ENCODE measurements at places on chromosomes 1 and 21.

DNA sequence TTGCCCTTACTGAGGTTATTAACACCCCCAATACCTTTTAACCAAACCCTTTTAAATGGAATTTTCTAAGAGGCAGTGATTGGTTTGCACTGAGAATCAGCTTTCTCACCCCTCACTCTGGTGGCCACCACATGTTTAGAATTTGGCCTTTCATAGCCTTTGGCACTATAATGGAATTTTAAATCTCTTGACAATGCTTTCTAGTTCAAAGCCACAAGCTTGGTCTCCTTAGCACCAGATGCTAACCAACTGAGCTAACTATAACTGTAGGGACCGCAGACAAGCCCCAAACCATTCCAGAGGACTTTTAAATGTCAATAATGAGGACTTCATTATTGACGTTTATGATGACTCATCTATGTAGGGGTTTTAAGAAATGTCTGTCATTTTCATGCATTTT is 238.7 kb upstream of the SNX7 start:
- DNase-seq: no peak

DNA sequence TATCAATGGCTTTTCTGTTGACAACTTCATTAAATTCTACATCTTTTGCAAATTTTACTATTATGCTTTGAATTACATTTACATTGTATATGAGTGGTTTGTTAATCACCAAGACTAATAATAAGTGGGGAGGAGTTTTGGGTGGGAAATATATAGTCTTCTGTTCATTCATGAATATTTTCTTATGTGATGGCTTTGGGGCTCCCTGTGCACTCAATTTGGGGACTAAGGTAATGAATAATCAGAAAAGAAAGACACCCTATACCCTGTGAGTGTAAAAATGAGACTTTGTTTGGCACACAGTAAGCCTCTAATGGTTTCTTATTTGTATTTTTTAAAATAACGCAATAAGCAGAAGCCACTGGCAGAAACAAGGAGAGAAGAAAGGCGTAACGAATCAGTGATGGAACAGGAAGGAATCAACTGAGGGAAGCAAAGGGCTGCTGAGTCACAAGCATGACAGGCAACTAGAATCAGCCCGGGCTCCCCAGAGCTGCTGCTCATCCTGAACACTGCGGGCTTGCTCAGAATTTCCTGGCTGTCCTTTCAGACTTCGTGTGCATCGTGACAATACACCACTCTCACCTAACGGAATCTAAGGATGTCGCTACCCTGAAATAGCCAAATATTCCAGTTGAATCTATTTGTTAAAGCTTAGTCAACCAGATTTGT is 20.8 kb upstream of the RGS2 start:
- no peak for DNase-seq

DNA sequence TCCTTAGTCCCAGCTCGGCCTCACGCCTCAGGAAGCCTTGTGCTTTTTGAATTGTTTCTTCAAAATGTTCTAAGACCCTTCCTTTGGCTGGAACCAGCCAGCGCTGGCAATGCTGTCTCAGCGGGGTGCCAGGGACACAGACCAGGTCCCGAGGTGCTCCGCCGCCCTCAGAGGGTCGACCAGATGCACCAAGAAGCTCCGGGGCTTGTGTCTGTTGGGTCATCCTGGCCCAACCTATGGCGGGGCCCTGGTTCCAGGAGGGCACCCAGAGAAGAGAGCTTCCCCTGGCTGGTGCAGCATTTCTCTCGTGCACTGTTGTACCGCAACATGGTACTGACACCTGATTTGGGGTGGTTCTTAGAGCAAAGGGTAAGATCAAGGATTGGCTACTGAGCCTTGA is 40.1 kb upstream of the BECN2 start:
- DNase-seq: no peak

DNA sequence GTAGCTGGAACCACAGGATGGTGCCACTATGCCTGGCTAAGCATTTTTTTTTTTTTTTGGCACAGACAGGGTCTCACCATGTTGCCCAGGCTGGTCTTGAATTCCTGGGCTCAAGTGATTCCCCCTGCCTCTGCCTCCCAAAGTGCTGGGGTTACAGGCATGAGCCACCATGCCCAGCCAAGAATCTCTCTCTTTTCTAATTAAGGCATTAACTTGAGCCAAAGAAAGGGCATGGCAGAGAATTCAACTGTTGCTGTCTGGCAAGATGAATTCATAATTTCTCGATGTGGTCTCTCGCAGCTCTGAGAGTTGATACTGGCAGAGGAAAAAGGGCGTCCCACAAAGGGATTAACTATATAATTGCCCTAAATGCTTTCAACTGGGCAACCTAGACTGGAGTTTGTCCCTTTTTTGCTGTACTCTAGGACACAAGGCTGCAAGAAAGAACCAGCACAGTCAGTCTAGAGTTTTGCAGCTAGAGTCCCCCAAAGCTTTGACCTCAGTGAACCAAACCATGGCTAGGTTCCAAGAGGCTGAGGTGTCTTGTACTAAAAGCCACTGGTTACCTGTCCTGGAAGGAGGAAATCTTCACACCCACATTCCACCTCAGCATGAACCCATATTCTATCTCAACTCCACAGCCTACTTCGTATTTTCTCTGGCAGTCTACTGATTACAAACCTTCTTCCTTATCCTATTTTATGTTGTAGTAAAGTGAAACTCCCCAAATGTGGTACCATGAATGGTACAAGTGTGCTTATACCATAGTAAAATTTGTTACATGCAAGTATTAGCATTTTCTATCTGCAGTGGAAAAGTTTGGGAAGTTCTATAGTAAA is 51.2 kb downstream of the OPTC start:
- no peak for DNase-seq

DNA sequence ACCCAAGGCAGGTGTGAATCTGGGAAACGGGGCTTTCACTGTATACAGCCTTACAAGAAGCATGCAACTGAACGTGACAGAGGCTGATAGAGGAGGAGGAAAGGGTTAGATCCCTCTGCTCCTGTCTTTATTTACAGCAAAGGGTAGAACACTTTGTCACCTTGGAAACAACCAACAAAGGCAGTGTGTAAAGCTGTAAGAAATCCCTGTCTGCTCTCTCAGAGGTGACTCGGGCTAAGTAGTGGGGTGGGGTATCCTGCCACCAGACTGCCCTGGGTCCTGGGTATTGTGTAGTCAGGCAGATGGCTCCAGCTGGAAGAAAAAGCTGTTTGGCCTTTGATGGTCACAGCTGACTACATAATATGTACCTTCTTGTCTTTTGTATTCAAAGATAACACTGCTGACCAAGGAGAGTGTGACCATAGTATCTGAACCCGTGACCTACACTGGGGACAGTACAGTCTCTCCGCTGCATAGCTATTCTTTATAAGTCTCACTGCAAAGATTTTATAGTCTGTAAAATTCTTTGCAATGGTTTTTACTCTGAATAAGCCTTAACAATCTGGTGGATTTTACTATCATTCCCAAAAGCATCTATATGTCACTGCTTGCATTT is 22.1 kb upstream of the POU2F1 start:
- DNase-seq: no peak

Measured in stimulated activated CD8-positive, alpha-beta memory T cell treated with anti-CD3 and anti-CD28 coated beads, Interleukin-4, amount 100 ng/mL, for 48 hours (primary cell).